ENCODE measurements at places on chromosomes 11 and 22.

- no peak for DNase-seq
Observed at GRCh38 chr22:23970816-23971486, 3.3 kb downstream of the DDT start.

DNA sequence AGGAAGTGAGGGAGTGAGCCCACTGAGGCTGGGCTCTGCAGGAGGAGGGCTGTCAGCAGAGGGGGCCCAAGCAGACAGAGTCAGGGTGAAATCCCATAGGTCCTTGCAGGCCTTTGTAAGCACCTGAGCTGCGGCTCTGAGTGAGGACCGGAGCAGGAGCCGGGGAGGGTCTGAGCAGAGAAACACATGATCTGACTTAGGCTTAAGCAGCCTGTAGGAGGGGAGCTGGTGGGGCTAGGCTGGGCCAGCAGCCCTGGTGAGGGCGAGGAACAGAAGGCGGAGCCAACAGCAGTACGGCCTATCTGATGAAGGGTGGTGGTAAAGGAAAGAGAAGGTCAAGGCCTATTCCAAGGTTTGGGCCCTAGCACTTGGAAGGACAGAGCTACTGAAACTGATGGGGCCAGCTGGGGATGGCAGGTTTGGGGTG is 26.9 kb upstream of the CBX7 start:
- no peak for DNase-seq

GRCh38 chr11:1644601-1645356 is 15.2 kb downstream of the KRTAP5-5 start:
- no peak for DNase-seq

GRCh38 chr22:50018608-50019285 is 6.2 kb upstream of the IL17REL start:
- no peak for DNase-seq

DNA sequence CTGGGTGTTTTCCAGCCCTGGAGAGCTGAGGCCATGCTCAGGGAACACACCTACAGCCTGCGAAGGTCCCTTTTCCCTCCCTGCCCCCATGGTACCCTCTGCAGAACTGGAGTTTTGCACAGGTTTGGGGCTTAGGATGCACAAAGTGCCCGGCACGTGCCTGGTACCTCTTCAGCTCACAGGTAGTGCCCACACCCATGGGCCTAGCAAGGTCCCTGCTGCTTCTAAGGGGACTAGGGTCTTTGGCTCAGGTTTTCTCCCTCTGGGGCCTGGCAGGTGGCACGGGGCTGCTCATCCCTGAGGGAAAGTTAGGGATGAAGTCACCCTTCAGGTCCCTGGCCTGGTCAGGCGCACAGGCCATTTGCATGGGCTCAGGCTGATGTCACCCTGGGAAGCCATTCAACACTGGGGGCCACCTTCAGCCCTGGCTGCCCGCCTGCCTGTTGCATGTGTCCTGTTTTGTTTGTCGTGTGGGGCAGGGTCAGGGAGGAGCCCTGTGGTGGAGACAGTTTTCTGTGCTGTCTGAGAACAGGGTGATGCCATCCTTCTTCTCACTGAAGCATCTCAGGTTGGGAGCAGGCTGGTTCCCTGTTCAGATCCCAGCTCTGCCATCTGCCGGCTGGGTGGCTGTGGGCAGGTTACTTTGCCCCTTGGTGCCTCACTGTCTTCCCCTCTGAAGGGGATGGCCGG is 68.3 kb upstream of the CRYBB3 start:
- no peak for DNase-seq

GRCh38 chr11:124897674-124898262 is at the start of gene ROBO4:
Gene ROBO4, minus strand, starts transcription at chr11:124897865. Its CDS starts 70 bp downstream, at chr11:124897795.
- no peak for DNase-seq

DNA sequence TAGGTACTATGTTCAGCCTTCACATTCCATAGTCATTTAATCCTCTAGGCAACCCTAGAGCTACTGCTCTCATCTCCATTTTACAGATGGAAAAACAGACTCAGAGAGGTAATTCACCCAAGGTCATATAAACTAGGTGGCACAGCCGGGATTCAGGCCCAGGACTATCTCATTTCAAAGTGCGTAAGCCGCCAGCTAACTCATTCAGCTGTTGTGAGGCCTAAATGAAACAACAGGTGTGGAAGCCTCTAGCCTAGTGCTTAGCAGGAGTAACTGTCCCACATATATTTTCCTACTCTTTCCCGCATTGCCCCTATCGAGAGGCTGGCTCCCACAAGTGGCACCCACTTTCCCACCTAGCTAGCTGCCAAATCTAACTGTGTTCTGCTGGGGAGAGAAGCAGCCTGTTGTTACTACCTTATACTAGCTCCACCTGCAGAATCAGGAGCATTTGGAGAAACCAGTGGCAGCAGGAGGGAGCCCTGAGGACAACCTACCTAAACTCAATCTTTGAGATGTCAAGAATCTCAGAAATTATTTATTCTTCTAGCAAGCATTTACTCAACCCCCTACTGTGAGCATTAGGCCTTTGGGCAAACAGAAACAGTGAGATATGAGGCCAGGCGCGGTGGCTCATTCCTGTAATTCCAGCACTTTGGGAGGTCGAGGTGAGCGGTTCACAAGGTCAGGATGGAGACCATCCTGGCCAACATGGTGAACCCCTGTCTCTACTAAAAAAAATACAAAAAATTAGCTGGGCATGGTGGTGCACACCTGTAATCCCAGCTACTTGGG is 20.9 kb downstream of the PRG3 start:
- DNase-seq = no peak

DNA sequence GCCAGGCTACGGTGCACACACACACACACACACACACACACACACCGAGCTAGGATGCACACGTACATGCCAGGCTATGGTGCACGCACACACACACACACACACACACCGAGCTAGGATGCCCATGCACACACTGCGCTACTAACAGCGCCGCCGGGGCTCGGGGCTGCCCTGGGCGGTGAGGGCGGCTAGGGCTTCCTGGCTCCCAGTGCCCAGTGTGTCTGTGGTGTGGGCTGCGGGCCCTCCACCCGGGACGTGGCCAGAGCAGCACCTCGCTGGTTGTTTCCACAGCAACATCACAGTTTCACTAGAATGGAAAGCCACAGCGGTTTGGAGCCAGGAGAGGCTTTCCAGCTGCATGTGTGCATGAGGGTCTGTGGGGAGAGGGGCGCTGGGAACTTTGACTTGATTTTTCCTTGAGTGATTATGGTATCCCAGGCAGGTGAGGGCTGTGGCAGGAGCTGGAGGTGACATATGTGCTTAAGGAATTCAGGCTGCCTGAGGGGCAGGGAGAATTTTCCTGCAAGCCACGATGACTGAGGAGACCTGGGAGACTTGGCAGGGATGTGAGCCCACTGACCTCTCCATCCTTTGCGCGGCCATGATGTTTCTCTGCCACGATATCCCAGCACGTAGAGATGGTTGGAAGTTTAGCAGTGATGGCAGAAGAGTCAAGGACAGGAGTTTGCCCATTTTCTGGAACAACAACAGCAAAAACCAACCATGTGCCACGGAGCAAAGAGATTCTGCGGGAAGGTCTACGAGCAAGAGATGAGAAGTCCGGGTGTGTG is 195.9 kb downstream of the SNX19 start:
- no peak for DNase-seq

DNA sequence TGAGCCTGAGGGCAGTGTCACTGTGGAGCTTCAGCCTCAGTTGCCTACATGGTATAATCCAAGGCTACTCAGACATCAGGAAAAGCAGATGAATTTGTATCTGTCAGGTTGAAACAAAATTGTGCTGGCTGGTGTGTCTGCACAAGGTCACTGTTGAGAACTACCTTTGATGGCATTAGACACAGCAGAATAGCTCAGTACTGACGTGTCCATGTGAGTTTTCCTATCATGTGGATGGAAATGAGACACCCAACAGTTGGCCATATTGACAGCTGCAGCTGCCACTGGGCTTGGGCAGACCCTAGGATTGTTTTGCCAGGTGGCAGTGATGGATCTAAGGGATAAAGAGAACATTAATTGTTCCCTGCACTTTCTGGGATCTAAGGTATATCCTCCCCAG is 15.8 kb downstream of the CCDC134 start:
- no peak for DNase-seq

DNA sequence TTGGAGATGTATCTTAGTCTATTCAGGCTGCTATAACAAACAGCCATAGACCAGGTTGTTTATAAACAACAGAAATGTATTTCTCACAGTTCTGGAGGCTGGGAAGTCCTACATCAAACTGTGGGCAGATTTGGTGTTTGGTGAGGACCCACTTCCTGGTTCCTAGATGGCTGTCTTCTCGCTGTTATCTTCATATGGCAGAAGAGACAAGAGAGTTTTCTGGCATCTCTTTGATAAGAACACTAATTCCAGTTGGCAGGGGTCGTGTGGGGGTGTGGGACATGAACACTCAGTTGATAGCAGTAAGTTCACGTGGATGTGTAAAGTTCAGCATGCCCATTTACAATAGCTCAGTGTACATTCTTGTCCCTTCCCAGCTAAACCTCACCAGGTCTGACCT is 41.3 kb upstream of the HMGXB4 start:
- no peak for DNase-seq

GRCh38 chr11:128521682-128522054 is 65.7 kb downstream of the ETS1 start:
- DNase-seq = no peak

DNA sequence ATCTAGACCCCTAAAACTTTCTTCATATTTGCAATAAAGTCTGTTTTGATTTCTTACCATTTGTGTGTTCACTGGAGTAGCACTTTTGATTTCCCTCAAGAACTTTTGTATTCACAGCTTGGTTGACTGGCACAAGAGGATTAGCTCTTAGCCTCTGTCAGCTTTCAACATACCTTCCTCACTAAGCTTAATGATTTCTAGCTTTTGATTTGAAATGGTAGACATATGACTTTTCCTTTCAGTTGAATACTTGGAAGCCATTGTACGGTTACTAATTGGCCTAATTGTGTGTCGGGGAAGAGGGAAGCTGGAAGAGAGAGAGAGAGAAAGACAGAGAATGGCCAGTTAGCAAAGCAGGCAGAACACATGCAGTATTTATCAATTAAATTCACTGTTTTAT is 180.5 kb downstream of the ARHGAP42 start:
- no peak for DNase-seq

Measured in testis (tissue), 5 donors.